WTC11 (cell line): ENCODE measurements at places on chromosomes 16 and 17.

DNA sequence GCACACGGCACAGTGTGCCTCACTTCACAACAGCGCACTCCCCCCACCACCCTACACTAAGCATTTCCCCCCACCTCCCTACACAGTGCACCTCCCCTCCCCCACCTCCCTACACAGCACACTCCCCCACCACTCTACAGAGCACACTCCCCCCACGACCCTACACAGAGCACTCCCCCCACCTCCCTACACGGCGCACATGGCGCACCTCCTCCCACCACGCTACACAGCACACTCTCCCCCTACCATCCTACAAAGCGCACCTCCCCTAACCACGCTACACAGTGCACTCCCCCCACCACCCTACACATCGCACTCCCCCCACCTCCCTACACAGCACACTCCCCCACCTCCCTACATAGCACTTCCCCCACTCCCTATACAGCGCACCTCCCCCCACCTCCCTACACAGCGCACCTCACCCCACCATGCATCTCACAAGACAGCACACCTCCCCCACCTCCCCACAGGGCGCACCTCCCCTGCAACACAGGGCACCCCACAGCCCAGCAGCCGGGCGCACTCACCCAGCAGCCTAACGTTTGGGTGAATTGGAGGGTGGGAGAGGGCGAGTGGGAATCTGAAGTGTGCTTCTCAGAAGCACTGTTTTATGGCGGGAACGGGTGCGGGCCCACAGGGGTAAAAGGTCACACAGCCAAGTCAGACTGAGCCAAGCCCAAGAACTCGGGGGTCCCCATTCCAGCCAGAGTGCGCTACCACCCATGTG, 10.3 kb downstream of the KNOP1 start:
- H3K27me3 ChIP-seq: no peaks in the 10 kb centered on the region
- peaks cover 82% of the 10 kb centered on the region for H3K36me3 ChIP-seq
- peaks cover 50% of the 10 kb centered on the region for H3K4me1 ChIP-seq
- no peak for DNase-seq
- H3K27ac ChIP-seq: 0 out of 2 replicates have a peak overlapping the region, but pooled peaks have one; percentile 53
- no peak overlapping the region for H3K4me3 ChIP-seq

GRCh38 chr17:57387575-57387974, 131.3 kb downstream of the MSI2 start:
- no peak for DNase-seq
- H3K4me3 ChIP-seq: no peak overlapping the region
- H3K4me1 ChIP-seq: peaks cover 45% of the 10 kb centered on the region

- DNase-seq: no peak
- H3K36me3 ChIP-seq: peaks cover 62% of the 10 kb centered on the region
- H3K4me1 ChIP-seq: no peaks in the 10 kb centered on the region
- no peak overlapping the region for H3K4me3 ChIP-seq
Observed at GRCh38 chr17:2982854-2983253, 80.6 kb downstream of the OR1D5 start.

GRCh38 chr16:79419148-79419547, 181.4 kb downstream of the MAF start:
- peaks cover 36% of the 10 kb centered on the region for H3K4me1 ChIP-seq
- DNase-seq: no peak
- no peaks in the 10 kb centered on the region for H3K27me3 ChIP-seq
- no peak overlapping the region for H3K27ac ChIP-seq
- H3K36me3 ChIP-seq: no peaks in the 10 kb centered on the region

- no peaks in the 10 kb centered on the region for H3K36me3 ChIP-seq
- no peak overlapping the region for H3K27ac ChIP-seq
- no peak overlapping the region for H3K4me3 ChIP-seq
- 0 out of 2 replicates have a peak, but pooled peaks cover 4% of the 10 kb centered on the region for H3K4me1 ChIP-seq
- DNase-seq: no peak
Observed at GRCh38 chr17:9203771-9204425, 182.6 kb downstream of the NTN1 start.

DNA sequence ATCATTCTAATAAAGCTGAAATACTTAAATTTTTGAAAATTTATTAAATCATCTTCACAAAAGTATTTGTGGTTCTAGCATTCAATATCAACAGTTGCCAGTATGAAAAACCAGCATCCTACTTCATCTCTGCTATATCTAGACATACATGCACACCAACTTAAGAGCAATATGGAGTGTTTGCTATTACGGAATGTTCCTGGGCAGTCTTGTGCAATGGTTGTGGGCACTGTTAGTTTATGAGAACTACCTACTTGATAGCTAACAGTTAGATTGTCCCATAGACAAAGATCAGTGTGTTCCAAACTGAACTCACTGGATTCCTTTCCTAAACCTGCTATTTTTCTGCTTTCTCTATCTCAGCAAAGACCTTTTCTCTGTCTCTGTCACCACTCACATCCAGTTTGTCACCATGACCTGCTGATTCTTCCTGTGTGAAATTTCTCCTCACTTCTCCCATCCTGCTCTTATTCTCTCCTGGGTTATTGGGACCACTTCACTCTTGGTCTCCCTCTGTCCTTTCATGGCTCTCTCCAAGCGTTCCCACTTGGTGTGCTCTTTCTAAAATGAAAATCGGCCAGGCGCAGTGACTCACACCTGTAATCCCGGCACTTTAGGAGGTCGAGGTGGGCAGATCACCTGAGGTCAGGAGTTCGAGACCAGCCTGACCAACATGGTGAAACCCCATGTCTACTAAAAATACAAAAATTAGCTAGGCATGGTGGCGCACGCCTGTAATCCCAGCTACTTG, 27.7 kb downstream of the CNTROB start:
- peaks cover 5% of the 10 kb centered on the region; the same call in 1 of the 2 replicates for H3K27me3 ChIP-seq
- no peak overlapping the region for H3K27ac ChIP-seq
- no peak overlapping the region for H3K4me3 ChIP-seq
- no peak for DNase-seq
- peaks cover 17% of the 10 kb centered on the region for H3K4me1 ChIP-seq

DNA sequence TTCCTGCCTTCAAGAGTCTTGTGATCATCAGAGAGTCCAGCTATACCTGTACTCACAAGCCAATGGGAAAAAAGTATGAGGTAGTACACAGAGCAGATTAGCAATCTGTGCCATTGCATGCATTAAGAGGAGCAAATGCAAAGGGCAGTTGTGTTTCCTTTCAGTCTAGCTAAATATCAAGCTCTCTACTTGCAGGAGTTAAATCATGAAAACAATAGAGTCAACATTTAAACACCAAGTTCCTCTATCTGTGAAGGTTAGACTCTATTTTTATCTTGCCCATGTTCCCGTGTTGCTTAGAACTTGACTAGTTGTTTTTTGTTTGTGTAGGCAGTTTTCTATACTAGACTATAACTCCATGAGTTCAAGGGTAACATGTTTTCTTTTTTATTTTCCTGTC, 4.7 kb upstream of the FAM20A start:
- H3K4me1 ChIP-seq: peaks cover 28% of the 10 kb centered on the region
- H3K36me3 ChIP-seq: peaks cover 40% of the 10 kb centered on the region
- DNase-seq: no peak
- H3K27me3 ChIP-seq: peaks cover 30% of the 10 kb centered on the region
- H3K27ac ChIP-seq: no peak overlapping the region
- no peak overlapping the region for H3K4me3 ChIP-seq

GRCh38 chr16:85829751-85830445, 30.4 kb downstream of the COX4I1 start:
- DNase-seq: no peak
- H3K27ac ChIP-seq: no peak overlapping the region
- peaks cover 8% of the 10 kb centered on the region; the same call in 1 of the 2 replicates for H3K36me3 ChIP-seq
- no peak overlapping the region for H3K4me3 ChIP-seq

GRCh38 chr17:78360371-78361224, 721 bp upstream of the SOCS3 start:
- H3K27me3 ChIP-seq: peaks cover 16% of the 10 kb centered on the region
- H3K4me3 ChIP-seq: peak overlapping the region; percentile 74
- peak overlapping the region; percentile 93 for H3K27ac ChIP-seq
- peaks cover 71% of the 10 kb centered on the region for H3K4me1 ChIP-seq

GRCh38 chr17:27601069-27601974, 29.7 kb upstream of the LGALS9 start:
- H3K4me3 ChIP-seq: no peak overlapping the region
- peak; percentile 90 for DNase-seq
- H3K27me3 ChIP-seq: no peaks in the 10 kb centered on the region

- no peaks in the 10 kb centered on the region for H3K4me1 ChIP-seq
- H3K4me3 ChIP-seq: no peak overlapping the region
- no peak for DNase-seq
- peaks cover 65% of the 10 kb centered on the region for H3K36me3 ChIP-seq
Observed at GRCh38 chr16:30974348-30974747, 10.7 kb upstream of the HSD3B7 start.

GRCh38 chr16:23836404-23837311, 875 bp downstream of the PRKCB start:
- H3K27me3 ChIP-seq: peaks cover 88% of the 10 kb centered on the region
- H3K36me3 ChIP-seq: no peaks in the 10 kb centered on the region
- H3K4me1 ChIP-seq: peaks cover 30% of the 10 kb centered on the region
- peak overlapping the region; percentile 92 for H3K4me3 ChIP-seq

GRCh38 chr16:78199325-78200022, 100.0 kb downstream of the WWOX start:
- no peaks in the 10 kb centered on the region for H3K27me3 ChIP-seq
- no peaks in the 10 kb centered on the region for H3K36me3 ChIP-seq
- DNase-seq: no peak

- no peaks in the 10 kb centered on the region for H3K36me3 ChIP-seq
- DNase-seq: peak; percentile 46
- H3K27me3 ChIP-seq: no peaks in the 10 kb centered on the region
Observed at GRCh38 chr16:70749681-70750601, 51.0 kb downstream of the VAC14 start.

DNA sequence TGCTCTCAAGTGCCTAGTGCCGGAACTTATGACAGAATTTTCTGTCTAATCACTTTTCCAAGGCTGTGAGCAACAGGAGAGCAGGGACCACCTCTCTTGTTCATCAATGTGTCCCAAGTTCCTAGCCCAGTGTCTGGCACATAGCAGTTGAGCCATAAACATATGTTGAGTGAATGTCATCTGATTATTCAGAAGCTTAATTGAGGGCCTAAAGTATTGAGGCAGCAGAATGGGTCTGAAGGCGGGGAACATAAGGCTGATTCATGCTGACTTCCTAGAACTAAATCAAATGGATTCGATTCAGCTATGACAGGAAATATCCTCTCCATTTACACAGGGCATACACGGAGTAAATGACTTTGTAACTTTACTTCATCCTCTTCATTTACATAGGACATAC, 438.0 kb upstream of the ZFHX3 start:
- H3K4me3 ChIP-seq: no peak overlapping the region
- no peak for DNase-seq
- peaks cover 19% of the 10 kb centered on the region for H3K27me3 ChIP-seq
- H3K4me1 ChIP-seq: peaks cover 39% of the 10 kb centered on the region
